ENCODE measurements at places on chromosomes 16 and 17.

DNA sequence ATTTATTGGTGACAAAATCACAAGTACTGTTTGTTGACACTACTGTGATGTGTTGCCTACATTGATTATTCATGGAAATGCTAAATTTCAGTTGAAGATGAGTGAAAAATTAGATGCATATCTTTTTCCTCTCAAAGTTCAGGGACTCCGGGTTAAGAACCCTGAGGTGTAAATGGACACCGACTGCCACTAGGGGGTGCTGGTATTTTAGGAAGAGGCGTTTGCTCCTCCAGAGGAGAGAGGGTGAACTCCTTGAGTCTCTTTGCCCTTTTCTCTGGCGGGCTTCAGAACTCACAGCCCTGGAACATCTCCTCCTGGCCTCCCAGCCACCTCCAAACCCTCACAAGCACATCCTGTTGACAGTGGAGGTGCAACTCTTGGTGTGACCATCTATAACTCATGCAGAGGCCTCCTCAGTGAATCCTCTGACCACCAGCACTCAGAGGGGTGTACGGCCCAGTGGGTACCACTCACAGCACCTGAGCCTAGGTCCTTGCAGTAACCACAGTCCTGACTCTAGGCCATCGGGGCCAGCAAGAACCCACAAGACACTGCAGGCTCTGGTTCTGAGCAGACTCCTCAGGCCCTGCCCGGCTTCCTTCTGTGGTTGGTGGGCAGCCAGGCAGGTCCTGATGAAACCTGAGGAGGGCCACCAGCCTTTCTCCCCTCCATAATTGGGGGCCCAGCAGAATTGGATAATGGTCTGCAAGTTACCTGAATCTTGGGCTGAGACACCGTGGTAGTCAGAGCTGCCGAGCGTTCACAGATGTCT, 26.2 kb upstream of the PIK3R5 start:
- DNase-seq: peak; percentile 67

DNA sequence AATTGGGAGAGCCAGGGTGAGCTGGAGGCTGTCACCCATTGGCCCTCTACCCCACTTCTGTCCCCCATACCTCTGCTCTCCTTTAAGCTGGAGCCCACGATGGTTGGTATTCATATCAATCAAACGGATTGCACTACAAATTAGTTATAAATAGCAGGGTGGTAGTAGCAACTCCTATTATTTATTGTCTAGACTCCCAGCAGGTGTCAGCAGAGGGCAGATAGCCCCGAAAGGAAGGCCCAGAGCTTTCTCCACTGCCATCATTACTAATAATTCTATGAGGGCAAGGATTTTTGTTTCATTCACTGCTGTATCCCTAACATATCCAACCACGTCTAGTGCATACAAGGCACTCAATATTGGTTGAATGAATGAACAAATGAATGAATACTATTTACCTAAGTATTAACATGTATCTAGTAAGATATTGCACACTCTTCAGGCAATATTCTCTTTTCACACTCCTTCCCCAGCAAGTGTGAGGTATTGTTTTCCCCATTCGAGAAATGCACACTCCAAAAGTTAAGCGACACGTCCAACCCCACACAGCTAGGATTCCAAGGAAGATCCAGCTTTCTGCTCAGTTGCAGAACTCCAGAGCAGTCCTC, 6.3 kb downstream of the C17orf50 start:
- peak; percentile 72 for DNase-seq

DNA sequence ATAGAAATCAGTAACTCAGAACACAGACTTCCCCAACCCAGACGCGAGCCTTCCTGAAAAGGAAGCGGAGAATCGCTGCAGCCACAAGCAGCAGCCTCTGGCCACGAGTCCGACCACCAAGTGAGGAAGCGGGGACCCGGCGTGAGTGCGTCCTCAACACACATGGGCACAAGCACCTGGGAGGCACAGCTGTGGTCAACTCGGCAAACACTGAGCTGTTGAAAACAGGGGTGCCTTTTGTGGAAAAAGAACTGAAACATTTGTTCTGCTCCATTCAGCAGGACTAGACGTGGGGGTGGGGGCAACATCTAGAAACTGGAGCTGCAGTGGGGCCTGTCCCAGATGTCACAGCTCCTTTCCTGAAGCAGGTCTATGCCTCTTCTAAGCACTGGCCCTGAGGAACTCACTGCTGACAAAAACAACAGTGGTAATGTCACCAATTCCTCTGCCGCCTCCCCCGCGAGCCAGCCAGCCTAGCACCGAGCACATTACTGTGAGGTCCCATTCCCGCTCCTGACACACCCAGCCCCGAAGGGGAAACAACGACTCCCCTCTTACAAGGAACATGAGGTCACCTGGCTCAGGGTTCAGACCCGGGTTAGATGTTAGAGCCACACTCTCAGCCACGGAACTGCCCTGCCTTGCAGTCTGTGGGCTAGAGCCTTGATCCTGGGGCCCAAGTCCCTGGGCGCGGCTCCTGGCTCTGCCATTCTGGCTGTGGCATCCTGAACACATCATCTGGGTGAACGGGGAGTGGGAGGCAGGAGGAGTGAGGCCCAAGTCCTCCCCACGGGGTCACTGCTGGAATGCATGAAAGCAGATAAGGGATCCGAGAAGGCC, 29.0 kb downstream of the KDM8 start:
- peak; percentile 67 for DNase-seq

GRCh38 chr17:4579678-4580077, 4.7 kb upstream of the SMTNL2 start:
- DNase-seq: no peak

GRCh38 chr16:66366433-66367299, at the start of gene CDH5:
TSS of gene CDH5 (plus strand) at chr16:66366691. CDS start at chr16:66379338, 12,647 bp downstream.
- DNase-seq: no peak

GRCh38 chr17:2094891-2095535, 40.1 kb downstream of the HIC1 start:
- DNase-seq: no peak

DNA sequence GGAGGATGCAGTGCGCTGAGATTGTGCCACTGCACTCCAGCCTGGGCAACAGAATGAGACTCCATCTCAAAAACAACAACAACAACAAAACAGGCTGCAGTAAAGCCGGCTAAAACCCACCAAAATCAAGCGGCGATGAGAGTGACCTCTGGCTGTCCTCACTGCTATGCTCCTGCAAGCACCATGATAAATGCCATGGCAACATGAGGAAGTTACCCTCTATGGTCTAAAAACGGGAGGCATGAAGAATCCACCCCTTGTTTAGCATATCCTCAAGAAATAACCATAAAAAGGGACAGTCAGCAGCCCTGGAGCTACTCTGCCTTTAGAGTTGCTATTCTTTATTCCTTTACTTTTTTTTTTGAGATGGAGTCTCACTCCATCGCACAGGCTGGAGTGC, 8.4 kb upstream of the LGALS3BP start:
- DNase-seq: no peak

GRCh38 chr16:73610605-73611156, 562.8 kb upstream of the ZFHX3 start:
- no peak for DNase-seq

- DNase-seq: no peak
These were observed 181.1 kb upstream of the HSBP1 start for GRCh38 chr16:83626676-83627075.

DNA sequence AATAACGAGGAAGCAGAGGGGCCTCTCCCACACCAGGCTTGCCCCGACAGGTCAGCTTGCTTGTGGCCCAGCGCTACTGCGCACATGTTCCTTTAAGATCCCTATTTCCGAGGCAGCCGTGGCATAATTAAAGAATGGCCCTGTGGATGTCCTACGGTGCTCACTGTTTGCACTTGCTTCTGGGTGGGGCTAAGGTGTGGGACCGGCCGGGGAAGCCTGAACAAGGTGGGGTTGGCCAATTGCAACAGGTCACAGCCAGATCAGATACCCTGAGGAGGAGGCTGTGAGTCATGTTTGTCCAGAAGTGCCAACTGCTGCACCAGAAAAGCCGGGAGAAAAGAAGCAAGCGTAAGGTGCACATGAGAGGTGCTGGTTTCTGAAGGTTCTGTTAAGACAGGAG, 158.5 kb upstream of the CACNG5 start:
- DNase-seq: no peak

GRCh38 chr16:87575027-87575804, 27.1 kb upstream of the JPH3 start:
- no peak for DNase-seq

DNA sequence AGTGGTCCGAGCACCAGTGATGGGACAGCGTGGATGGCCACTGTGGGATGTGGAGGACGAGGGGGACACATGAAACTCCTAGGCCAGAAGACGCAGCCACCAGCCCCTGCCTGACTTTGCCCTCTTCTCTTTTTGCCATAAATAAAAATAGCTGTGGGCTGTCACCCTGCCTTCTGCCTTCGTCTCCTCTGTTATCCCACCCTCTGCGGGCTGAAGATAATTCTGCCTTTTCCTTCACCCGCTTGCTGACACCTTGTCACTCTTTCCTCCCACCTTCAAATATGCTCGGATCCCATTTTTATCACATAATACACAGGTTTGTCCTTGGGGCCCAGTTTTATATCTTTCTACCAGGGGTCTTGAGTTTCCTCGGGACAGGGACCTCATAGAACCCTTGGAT, 87.6 kb upstream of the CIBAR2 start:
- DNase-seq: no peak

- no peak for DNase-seq
These were observed 156.5 kb downstream of the AIPL1 start for GRCh38 chr17:6278376-6278775.

- DNase-seq: no peak
These were observed 12.3 kb downstream of the CORO6 start for GRCh38 chr17:29610395-29610794.

- no peak for DNase-seq
These were observed 80.9 kb upstream of the ZNF469 start for GRCh38 chr16:88301886-88302285.

DNA sequence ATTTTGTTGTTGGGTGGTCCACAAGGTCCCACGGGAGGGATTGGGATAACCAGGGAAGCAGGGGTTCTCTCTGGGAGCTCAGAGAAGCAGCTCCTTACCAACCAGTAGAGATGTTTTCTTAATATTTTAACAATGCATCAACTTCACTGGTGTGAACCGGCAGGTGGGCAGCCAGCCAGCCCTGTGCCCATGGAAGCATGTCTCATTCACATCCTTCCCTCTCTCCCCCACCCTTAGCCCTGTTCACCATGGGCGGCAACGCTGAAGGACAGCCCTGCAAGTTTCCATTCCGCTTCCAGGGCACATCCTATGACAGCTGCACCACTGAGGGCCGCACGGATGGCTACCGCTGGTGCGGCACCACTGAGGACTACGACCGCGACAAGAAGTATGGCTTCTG, 9.3 kb downstream of the MMP2 start:
- no peak for DNase-seq

GRCh38 chr17:40978575-40979151, 5.5 kb downstream of the KRT40 start:
- no peak for DNase-seq

DNA sequence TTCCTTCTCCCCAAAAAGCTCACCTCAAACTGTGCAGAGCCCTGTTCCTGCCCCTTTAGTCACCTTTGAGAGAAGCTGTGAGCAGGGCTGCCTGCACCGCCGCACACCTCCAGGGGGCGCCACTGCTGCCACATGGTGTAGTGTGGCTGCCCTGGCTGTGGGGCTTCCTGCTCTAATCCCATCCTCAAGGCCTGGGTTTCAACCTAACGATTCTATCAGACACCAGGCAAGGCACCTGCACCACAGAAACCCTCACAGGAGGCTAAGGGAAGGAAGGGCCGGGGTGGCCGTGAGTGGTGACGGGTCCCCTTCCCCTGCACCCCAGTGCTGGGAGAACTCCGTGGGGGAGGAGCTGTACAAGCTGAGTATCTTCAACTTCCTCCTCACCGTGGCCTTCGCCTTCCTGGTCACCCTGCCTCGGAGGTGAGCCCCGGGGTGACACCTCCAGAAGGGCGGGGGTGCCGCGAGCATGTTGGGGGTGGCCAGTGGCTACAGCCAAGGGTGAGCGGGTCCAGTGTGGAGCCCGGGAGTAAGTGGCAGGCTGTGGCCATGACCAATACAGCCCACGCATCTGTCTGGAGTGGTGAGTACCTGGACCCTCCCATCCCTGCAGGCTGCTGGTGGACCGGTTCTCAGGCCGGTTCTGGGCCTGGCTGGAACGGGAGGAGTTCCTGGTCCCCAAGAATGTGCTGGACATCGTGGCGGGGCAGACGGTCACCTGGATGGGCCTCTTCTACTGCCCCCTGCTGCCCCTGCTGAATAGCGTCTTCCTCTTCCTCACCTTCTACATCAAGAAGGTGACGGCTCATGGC, 7.0 kb downstream of the TMC8 start:
- DNase-seq: no peak

- DNase-seq: peak; percentile 69
These were observed 59.9 kb downstream of the OR1D5 start for GRCh38 chr17:3003296-3004149.

- DNase-seq: no peak
These were observed 461.2 kb upstream of the CDH5 start for GRCh38 chr16:65905331-65905730.

- peak; percentile 93 for DNase-seq
These were observed at the start of gene AARSD1 for GRCh38 chr17:42964161-42964932. TSS of gene AARSD1 (minus strand) at chr17:42964454. CDS start at chr17:42964440, 14 bp downstream.

DNA sequence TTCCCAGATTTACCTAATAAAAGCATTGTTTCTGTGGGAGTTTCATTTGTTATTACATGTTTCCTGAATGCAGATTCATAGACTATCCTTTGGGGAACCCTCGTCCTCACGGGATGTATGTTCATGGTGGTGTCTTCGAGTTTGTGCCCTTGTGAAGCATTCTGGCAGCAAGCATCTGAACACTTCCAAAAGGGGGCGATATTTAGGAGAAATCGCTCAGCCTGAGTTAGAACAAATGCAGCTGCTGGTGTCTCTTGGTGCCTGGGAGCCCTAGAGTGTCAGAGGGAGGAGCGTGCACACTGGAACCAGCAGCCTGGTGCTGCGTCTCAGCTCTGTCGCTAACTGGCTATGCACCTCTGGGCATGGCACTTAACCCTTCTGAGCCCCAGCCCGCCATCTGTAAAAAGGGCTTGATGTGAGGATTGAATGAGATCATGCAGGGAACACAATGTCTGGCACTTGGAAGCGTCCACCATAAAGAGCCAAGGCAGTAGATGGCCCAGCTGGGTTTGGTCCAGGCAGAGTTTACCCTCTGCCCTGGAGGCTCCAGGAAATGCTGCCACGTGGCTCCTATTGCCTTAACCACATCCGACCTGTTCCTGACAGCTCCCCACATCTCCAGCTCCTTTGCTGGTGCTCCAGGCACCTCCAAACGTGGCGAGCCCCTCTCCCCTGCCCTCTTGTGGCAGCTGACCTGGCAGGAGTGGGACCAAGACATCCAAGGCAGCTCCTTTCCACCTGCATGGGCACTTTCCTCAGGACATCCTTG, 25.0 kb upstream of the C16orf78 start:
- no peak for DNase-seq

DNA sequence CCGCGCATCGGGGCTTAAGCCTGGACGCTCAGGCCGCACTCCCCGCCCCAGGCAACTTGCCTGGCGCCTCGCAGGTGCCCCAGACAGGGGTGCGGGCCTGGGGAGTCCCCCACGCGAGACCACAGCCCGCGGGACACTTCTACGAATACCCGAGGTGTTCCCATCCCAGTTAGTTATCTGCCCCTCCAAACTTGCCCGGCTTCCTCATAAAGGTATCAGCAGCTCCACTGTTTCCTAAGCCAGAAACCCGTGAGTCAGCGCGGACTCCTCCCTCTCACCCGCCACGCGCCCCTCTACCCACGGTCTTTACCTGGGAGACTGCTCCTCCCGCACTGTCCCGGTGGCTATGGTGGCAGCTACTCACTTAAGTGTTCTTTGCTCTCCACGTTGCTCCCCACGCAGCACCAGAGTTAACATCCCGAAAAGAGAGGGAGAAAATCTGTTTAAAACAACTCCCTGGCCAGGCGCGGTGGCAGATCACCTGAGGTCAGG, 1.0 kb upstream of the CREBBP start:
- DNase-seq: no peak
